Stimulated activated CD4-positive, alpha-beta T cell treated with anti-CD3 and anti-CD28 coated beads, Interleukin-2, amount 100 ng/mL, for 4 hours (primary cell): ENCODE measurements at places on chromosomes 5 and 9.

GRCh38 chr9:27377147-27377807, 80.3 kb upstream of the EQTN start:
- no peak for DNase-seq

DNA sequence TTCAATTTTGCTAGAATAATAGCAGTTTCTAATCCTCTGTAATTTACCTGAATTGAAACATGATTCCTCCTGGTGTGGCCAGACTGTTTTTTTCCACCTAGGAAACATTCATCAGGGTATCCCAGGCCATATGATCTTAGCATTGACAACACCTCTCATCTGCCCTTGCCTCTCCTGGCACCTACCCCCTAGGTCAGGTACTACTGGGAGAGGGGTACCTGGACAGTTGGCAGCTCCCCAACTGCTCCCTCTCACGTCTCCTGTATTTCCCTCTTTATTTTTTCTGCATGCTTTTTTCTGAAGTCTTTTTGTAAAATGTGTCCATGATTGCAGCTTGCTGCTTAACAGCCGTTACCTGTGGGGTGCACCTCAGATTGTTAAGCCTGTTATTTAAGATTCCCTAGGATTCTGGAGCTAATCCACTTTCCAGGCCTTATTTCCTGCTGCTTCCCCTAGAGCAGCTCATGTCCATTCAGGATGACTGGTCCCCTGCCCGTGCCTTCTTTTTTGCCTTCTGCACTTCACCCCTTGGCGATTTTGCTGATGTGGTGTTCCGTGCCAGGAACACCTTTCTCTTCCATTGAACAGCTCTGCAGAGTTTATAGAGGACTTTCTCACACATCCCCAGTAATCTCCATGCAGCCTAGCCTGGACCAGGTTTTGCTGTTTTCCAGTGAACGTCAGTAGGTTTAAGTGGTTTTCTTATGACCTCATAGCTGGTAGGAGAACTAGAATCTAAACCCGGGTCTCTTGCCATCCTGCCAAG, 33.6 kb downstream of the SNX30 start:
- no peak for DNase-seq

DNA sequence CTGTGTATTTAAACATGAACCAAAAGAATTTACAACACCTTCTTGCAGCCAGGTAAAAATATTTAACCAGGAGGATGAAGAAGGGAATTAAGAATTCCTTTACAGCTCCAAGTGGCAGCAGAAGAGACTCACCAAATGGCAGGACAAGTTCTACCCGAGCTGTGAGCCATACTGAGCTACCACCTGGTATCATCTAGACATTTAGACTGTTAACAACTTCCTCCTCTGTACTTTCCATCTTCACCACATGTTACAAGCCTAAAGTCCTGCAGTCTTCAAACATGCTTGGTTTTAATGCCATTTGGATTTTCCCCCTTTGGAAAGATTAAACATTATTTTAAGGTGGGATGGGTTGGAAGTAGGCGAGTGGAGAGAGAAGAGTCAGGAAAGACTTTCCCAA, 190.2 kb downstream of the TRPM6 start:
- no peak for DNase-seq

- peak; percentile 22 for DNase-seq
Observed at GRCh38 chr5:1011226-1011631, 2.6 kb downstream of the NKD2 start.

DNA sequence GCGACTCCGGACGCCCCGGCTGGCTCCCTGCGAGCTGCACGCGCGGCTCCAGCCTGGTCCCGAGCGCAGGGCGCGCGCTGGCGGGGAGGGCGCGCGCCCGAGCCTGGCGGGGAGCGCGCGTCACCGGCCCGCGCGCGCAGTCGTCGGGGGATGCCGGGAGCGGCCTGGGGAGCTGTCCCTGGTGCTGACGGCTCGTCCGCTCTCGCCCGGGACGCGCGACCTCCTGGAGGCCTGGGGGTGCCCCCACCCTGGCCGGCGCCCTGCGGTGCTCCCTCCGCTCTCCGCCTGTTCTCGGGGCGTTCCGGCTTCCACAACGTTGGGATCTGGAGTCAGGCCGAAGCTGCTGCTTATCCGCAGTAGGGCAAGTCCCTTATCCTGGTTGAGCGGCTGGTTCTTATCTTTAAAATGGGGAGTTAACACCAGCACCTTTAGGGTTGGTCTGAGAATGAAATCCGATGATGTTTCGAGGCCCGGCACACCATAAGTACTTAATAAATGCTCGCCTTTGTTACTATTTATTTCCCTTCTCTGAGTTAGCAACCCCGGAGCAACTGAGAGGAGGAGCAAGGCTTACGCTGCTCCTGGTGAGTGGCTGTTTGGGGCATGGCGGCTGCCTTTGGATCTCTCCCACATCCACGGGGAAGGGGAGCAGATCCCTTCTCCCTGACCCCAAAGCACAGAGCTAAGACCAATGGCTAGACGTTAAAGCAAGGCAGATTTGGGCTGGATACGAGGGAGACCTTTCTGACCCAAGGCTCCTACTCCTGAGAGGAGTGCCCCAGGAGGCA, at the start of gene FAM163B:
Gene FAM163B (minus strand): TSS at position 79 of the 788 bp plus-strand sequence. CDS start 29,166 bp downstream, outside the sequence.
- DNase-seq: no peak

DNA sequence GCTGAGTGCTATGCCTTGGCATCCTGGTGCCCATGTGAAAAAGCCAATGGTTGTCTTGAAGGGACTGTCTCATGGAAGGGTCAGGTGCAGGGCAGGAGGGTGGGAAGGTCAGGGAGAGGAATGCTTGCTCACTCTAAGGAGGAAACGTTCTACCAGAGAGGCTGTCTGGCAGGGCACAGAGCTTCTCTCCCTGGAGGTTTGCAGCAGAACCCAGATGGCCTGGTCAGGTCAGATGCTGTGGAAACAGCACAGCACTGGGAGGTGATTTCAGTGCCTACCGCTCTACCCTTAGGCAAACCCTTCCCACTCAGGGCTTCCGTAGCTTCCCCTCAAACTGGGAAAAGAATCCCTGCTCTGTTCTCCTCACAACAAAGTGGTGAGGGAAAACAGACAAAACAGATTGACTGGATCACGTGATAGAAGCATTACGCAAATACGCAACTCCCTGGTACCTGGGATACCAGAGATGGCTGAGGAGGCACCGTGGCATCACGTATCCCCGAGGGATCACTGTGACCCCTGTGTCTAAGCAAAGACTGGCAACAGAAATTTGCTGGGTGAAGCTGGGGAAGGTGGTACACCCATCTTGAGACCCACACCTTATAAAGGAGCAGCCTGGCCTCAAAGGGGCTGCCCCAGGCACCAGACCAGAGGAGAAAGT, 3.9 kb upstream of the MGAT1 start:
- DNase-seq: no peak

GRCh38 chr9:126763130-126763764, 41.6 kb upstream of the ZBTB43 start:
- DNase-seq: no peak

DNA sequence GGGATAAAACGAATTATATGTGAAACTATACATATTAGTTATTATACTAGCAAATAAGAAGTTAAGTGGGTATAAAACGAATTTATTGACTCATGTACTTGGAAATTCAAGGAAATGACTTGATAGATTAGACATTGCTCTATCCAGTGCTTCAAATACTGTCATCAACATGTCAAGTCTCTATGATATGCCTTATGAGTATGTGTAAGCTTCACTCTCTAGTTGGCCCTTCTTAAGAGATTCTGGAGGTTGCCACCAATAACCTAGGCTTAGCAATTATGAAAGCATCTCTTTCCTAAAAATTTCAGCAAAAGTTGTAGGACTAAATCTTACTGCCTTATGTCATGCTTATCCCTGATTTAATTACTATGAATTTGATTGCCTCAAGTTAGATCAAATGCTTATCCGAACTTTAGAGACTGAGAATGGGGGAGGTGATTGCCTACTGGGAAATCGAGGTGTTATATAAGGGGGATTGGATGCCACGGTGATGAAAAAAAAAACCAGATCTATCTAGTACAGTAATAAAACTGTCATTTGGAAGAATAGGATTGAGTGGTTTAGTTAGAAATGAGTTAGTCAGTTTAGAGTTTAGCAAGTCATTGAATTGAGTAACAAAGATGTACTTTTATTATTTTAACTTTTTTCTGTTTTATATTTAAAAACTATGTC, 46.9 kb downstream of the CSNK1G3 start:
- DNase-seq: no peak

DNA sequence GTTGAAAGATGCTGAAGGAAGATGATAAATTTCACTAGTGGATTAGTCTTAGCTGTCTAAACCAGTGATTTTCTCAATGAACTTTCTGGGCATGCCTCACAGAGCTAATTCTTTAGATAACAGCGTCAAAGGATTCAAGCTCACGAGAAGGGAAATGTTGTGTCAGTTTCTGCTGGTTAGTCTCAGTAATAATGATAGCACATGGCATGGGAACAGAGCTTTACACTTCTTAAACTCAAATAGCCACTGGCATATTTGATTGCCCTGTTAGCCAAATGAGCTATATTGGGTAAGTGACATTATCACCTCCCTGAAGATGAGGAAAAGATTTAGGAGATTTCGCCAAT, 139.3 kb upstream of the NR3C1 start:
- DNase-seq: no peak

- DNase-seq: no peak
Observed at GRCh38 chr9:112493393-112494137, 6.9 kb downstream of the KIAA1958 start.

GRCh38 chr5:147448766-147449165, 61.1 kb downstream of the DPYSL3 start:
- no peak for DNase-seq

GRCh38 chr9:17625644-17626388, 47.0 kb downstream of the SH3GL2 start:
- DNase-seq: no peak

DNA sequence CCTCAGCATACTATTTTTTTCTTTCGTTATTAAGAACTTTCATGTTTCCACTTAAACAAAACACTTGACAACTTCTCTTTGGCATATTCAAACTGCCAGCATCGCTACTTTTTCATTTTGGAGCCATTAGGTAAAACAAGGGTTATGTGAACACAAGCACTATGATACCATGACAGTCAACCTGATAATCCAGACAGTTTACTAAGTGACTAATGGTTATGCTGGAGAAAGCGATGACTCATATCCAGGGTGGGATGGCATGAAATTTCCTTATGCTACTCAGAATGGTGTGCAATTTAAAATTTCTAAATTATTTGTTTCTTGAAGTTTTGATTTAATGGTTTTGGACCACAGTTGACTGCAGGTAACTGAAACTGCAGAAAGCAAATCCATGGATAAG, 29.9 kb upstream of the PRSS3 start:
- no peak for DNase-seq

GRCh38 chr5:133358271-133358670, 254.1 kb downstream of the FSTL4 start:
- DNase-seq: no peak

GRCh38 chr5:60259730-60260129, 366.2 kb upstream of the PDE4D start:
- DNase-seq: no peak

DNA sequence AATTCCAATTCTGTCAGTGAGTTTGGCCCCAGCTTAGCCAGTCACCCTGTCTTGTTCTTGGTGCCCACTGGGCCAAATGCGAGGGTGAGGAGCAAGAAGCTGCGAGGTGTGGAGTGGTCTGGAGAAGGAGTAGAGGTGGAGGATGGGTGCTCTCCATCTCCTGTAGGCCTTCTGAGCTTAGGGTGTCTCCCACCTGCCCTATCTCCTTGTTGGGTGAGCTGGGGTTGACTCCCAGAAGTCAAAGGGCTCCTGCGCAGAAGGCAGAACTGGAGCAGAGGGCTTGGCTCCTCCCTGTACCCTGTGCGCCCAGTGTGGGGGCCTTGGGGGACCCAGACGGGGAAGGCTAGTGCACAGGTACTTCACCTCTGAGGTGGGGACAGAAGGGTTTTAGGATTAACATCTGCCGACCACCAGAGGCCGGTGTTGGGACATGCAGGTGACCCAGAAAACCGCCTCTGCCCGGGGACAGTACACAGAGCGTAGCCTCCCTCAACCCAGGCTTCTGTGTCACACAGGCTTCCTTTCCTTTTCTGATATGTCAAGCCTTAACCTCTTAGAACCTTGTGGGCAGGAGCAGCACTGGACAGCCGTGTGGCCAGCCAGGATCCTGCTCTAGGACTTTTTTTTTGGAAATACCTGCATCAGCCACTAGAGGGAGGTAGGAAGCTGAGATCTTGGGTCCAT, 16.9 kb downstream of the IL5 start:
- peak; percentile 12 for DNase-seq

DNA sequence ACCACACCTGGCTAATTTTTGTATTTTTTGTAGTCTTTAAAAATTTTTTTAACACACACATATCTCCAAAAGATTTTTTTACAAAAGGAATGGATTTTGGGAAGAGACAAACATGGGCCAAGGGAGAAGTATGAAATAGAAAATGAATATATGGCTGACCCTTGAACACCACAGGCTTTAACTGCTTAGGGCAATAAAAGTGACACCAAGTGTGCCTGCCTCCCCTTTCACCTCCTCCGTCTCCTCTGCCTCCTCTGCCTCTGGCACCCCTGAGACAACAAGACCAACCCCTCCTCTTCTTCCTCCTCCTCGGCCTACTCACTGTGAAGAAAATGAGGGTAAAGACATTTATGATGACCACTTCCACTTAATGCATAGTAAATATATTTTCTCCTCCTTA, 483.9 kb downstream of the KDM4C start:
- no peak for DNase-seq

- no peak for DNase-seq
Observed at GRCh38 chr9:91946653-91947488, 3.2 kb downstream of the ROR2 start.

DNA sequence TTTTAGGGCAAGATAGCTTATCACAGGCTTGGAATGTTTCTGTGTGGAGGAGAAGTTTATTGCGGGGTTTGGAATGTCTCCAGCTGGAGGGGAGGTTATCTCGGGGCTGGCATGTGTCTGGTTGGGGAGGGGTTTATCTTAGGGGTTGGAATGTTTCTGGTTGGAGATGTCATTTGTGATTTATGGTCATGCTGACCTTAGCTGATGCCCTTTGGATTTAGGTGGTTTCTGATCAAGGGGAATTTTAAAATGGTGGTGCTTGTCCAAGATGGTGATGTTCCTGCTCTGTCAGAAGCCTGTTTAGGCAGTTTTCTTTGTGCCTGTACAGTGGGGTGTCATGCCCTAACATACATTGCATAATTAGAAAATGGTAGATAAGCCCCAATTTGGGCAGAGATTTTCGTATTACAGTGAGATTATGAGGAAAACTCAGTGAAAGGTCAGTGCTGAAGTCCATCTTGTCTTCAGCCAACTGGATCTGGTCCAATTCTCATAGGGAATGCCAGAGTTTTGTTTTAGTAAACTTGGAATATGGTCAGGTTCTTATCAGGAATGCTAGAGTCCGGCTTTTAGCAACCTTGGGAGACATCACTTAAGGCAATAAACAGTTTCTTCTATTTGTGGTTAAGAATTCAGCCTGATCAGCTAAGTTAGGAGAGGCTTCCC, 14.3 kb downstream of the CDK20 start:
- no peak for DNase-seq

- DNase-seq: no peak
Observed at GRCh38 chr9:130860458-130861316, 25.6 kb downstream of the ABL1 start.

DNA sequence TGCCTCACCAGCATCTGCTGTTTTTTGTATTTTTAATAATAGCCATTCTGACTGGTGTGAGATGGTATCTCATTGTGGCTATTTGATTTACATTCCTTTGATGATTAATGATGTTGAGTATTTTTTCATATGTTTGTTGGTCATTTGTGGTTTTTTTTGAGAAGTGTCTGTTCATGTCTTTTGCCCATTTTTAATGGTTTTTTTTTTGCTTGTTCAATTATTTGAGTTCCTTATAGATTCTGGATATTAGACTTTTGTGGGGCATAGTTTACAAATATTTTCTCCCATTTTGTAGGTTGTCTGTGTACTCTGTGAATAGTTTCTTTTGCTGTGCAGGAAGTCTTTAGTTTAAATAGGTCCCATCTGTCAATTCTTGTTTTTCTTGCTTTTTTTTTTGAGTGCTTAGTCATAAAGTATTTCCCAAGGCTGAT, 148.1 kb downstream of the NPR3 start:
- DNase-seq: no peak
